Activated naive CD4-positive, alpha-beta T cell treated with Interleukin-2 at 50 U/mL for 16 hours (primary cell): ENCODE measurements at places on chromosomes 7 and 10.
A peak's percentile ranks its signal among the peaks of the same experiment; 100 is the strongest.

DNA sequence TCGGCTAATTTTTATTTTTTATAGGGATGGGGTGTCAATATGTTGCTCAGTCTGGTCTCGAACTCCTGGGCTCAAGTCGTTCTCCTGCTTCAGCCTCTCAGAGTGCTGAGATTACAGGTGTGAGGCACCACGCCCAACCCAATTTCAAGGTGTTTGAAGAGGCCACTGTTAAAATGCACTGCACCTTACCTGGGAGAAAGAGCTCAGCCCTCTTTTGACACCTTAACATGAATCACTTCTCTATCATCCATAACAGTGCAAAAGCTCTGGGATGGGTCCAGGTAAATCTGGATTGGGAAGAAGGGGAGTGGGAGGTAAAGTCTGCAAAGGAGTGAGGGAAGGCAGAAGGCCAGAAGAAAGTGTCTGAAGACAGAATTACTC lies 557 bp upstream of the ZNF282 start:
- no peak for DNase-seq

- DNase-seq = no peak
Observed at GRCh38 chr7:110573862-110574528, 516.9 kb upstream of the LRRN3 start.

GRCh38 chr10:29239569-29240472 lies 49.0 kb upstream of the LYZL1 start:
- no peak for DNase-seq

DNA sequence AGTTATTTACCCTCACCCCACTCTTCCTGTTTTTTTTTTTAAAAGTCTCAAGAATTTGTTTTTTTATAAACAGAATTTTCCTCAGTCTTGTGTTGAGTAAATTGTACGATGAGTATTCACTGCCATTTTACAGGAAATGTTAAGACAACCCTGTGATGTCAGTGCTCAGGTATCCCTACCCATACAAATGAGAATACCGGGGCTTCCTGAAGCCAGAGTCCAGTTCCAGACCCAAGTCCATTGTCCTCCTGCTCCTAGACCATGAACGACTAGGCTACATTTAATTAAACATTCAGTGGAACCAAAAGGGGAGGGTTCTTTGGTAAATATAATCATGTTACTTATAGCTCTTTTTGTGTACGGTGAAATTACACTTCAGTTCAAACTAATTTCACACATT lies 79.2 kb downstream of the GNAI1 start:
- no peak for DNase-seq

DNA sequence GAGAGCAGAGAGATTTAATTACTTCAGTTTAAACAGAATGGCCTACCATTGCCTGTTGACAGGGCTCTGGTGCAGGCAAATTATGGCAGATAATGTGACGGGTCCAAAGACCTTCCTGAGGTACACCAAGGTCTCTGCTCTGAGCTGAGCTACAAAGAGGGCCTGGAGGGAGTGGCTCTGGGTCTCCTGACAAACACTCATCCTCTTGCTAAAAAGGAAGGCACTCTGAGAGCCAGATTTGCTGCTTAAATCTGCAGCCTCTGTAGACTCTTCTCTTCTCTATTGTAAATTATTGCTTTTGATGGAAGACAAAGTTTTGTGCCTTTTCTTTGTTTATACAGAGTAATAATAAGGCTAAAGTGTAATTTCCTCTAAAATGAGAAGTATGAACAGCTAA lies 529.5 kb upstream of the FZD8 start:
- DNase-seq = no peak

- DNase-seq = no peak
Observed at GRCh38 chr10:133225707-133226191, 4.3 kb upstream of the UTF1 start.

- no peak for DNase-seq
Observed at GRCh38 chr10:31028081-31028480, 3.6 kb downstream of the ZNF438 start.

DNA sequence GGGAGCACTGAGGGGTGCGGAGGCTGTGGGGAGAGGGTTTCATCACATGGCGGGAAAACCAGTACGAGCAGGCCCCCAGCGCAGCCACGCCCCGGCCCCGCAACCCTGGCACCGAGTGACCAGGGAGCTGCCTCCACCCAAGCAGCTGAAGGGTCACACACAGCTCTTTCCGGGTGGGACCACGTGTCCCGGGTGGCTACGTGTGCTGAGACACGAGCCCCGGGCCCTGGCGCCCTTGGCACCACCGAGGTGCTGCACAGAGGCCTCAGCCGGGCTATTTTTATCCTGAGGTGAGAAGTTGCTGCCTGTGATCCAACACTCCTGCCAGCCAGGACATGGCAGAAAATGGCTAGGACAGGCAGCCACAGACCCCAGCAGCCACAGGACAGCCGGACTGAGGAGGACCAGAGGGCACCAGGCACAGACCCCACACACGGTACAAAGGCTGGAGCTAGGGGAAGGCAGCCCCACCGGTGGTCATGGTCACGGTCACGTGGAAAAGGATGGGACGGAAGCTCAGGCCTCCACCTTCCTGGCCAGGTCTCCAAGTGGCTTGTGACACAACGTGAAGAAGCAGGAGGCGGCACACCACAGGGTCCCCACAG lies 223.7 kb downstream of the MAD1L1 start:
- DNase-seq = no peak

- no peak for DNase-seq
Observed at GRCh38 chr10:26681076-26681475, 16.4 kb upstream of the PDSS1 start.

DNA sequence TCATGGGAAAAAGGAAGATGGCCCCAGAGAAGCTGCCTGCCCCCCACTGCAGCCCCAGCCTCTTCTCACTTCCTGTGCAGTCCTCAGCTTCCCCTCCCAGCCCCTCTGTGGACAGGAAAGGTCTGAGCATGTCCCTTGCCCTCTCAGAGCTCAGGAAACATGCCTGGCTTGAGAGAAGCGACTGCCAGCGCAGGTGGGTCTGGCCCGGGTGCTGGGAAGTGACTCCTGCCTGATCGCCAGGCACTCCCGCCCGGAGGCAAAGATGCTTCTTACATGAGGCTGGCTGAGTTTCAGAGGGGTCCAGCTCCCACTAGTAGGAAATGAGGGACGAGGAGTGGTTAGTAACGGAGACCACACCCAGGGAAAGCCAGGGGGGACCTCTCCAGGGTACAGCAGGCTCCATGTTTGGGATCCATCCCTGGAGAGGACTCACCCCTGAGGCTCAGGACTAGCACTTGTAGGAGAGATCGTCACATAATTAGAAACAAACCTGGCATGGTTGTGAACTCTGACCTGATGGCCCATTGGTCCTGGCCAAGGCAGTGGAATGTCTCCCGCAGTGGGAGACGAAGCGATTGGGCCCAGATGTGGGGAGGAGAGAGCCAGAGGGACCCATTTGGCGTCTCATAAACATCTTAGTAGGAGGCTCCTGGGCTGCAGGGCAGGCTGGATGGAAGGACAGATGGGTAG lies 12.3 kb downstream of the ELN start:
- no peak for DNase-seq

DNA sequence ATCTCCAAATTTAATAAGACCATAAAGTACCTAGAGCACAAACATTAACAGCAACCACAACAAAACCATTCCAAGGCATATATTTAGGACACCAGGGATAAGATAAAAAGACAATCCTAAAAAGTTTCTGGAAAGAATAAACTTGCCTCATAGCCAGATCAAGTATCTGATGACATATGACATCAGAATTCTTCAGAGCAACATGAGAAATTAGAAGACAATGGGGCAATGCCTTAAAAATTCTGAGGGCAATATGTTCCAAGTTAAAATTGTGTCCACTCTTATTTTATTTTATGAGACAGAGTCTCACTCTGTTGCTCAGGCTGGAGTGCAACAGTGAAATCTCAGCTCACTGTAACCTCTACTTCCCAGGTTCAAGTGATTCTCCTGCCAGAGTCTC lies 2.8 kb downstream of the EFCAB10 start:
- no peak for DNase-seq

- no peak for DNase-seq
Observed at GRCh38 chr7:77238703-77239136, 39.1 kb upstream of the FGL2 start.

GRCh38 chr7:148609045-148609725 lies 18.6 kb downstream of the C7orf33 start:
- DNase-seq = no peak

DNA sequence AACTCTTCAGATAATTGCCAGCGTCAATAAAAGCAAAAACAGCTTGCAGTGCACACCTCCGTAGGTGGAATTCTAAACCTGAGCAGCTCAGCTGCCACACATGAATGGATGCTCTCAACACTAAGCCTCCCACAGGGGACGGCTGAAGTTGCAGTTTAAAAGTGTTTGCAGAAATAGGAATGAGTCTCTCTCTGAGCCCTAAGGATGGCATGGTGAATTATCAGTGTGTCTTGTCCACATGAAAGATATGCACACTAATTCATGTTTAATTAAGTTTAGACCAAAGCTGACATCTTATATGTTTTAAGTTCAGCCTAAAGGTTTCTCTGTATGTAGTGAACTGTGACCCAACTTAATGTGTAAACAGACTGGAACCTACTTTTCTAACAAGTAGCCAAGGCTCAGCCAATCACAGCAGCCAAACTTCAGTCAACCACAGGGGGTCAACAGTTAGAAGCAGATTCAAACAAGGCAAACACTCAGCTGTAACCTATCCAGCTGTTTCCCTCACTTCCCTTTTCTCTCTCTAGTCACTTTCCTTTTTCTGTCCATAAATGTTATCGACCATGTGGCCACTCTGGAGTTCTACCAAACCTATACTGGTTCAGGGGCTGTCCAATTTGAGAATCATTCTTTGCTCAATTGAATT lies 38.1 kb downstream of the CTTNBP2 start:
- no peak for DNase-seq

GRCh38 chr10:62373995-62374861 lies at the start of gene ZNF365:
Gene ZNF365 (plus strand): TSS chr10:62374369. CDS start chr10:62376194, 1,825 bp downstream.
- peak; percentile 65 for DNase-seq

DNA sequence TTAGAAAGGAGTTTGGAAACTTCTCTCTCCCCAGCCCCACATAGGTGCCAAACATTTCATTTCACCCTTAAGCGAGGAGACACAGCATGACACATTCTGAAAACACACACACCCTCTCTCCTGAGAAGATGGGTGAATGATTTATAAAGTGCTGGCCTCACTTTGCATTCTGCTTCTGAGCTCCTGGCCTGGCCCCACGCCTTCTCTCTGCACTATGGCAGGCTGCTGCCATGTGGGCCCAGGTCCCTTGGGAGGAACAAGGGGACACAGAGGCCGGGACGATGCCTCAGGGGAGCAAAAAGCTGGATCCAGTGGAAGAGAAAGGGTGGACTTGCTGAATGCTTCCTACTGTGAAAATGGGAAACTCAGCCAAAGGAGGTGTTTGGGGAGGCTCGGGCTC lies 56.0 kb downstream of the CPXM2 start:
- no peak for DNase-seq

- DNase-seq = peak; percentile 70
Observed at GRCh38 chr7:39951226-39952194, 1.5 kb downstream of the CDK13 start.

- DNase-seq = peak; percentile 58
Observed at GRCh38 chr10:114544045-114544659, 113.9 kb downstream of the ABLIM1 start.

DNA sequence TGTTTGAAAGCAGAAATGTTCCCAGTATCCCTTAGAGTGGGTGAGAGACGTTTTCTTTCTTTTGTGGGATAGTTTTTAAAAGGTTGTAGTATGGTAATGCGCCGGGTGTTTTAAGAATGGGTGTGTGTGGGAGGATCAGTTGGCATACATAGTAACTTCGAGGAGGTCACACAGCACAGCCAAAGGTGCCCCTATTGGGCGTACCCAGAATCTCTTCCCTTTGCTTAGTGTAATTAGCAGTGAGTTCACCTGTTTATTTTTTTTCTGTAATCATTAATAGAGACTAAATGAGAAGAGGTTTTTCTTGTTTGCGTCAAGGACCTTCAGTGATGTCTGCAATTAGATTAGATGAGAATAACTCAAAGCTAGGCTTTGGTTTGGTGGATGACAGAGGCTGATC lies 1.5 kb downstream of the PLEKHA8 start:
- DNase-seq = peak; percentile 10

DNA sequence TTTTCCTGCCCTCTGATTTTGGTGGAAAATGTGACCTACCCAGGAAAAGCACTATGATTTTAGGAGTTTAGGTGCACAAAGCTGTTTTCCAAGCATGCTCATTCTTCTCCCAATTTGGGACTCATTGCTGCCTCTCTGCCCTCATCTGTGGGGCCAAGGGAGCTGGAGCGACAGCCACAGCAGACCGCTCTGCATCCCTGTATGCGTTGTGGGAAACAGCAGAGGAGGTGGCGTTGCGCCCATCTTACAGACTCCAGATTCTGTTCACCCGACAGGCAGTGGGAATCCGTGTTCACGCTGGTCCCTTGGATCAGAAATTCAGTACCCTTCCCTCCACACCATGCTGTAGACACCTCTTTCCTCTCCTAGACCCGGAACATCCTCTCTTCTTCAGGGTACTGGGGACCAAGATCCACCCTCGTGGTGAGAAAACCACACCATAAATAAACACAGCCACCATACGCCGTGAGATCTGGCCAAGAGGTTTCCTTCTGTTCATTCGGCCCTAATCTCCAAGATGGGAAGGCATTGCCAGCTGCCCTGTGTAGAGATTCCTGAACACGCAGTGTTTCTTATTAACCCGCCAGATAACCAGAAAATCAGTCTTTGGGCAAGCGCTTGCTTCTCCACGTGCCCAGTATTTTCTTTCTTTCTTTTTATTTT lies 87.9 kb downstream of the CUX1 start:
- no peak for DNase-seq
